ENCODE measurements at places on chromosomes 16 and 17.
A peak's percentile ranks its signal among the peaks of the same experiment; 100 is the strongest.

- no peak for DNase-seq
Measured at GRCh38 chr17:55570391-55570790, 59.1 kb upstream of the SMIM36 start.

GRCh38 chr17:61396586-61397085, 3.0 kb upstream of the TBX2 start:
- no peak for DNase-seq

DNA sequence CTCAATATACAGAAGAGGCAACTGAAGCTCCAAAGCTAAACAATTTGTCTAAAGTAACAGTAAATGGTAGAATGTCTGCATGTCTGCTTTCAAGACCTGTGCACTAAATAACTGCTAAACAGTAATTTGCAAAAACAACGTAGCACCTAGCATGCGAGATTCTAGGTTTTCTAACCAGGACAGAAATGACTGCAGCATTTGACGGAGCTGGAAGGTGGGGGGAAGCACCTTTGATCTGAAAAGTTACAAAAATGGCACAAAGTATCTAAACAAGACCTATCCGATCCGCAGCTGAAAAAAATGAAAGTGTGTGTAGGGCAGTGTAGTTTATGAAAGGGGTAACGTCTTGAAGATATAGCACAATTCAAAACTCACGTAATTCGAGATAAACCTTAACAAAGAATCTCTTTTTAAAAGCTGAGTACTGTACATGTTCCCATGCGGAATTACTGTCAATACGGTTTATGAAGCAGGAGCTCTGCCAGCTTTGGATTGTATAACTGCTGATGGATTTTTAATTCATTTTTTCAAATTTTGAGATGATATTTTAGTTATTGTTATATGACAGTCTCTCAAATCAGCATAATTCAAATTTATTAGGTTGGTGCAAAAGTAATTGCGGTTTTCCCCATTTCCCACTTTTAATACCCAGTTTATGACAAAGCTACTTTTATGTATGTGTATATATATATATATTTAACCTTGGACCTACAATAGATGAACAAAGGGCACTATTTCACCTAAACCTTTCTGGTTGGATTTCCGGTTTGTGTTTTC, 1.2 kb upstream of the WIPI1 start:
- DNase-seq: peak; percentile 28

DNA sequence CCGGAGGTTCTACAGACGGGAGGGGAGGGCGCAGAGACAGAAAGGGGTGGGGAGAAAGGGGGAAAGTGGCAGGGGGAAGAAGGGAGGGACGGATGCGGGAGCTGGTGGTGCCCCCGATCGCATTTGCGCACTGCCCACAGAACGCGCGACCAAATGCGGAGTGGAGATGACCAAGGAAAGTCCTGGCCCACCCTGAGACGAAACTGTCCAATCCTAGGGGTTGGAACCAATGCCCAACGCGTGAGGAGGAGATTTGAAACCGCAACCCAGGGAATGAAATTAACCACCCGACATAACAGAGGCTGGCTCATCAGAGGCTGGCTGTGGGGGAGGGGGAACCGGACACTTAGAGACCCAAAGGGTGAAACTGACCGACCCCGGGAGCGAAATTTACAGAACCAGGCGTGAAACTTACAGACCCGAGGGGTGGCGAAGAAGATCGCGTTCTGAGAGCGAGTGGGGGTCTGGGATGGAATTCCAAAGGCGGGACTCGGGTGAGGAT, 1.4 kb downstream of the HES7 start:
- peak; percentile 63 for DNase-seq

DNA sequence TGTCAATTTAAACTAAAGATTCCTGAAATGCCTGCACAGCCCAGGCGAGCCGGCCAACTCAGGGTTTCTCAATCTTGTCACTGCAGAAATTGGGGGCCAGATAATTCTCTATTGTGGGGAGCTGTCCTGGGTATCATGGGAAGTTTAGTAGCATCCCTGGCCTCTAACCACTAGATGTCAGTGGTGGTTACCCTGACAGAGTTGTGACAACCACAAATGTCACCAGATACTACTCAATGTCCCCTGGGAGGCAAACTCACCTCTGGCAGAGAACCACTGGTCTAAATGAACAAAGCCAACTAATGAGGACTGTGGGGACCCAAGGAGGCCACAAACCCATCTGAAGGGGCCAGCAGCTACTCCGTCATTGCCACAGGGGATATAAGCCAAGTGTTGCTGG, 90.9 kb downstream of the MYH11 start:
- DNase-seq: peak; percentile 59

DNA sequence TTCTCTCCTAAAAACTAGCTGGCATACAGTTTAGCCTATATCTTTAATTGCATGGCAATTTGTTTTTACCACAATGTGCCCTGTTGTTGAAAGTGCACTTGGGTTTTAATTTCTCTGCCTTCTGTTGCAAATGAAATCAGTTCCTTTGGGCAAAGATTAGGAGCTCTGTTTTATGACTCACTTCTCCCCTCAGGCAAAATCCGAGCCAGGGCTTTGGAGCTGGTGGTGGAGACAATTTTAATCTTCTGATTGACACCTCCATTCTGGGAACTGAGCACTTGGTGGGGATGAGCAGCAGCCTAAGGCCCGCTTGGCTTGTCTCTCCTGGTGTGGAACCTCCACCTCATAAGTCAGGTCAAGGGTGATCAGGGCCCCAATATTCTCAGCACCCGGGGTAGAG, 13.3 kb upstream of the MYH8 start:
- DNase-seq: no peak

- no peak for DNase-seq
Measured at GRCh38 chr16:974611-975261, 4.0 kb upstream of the LMF1 start.

DNA sequence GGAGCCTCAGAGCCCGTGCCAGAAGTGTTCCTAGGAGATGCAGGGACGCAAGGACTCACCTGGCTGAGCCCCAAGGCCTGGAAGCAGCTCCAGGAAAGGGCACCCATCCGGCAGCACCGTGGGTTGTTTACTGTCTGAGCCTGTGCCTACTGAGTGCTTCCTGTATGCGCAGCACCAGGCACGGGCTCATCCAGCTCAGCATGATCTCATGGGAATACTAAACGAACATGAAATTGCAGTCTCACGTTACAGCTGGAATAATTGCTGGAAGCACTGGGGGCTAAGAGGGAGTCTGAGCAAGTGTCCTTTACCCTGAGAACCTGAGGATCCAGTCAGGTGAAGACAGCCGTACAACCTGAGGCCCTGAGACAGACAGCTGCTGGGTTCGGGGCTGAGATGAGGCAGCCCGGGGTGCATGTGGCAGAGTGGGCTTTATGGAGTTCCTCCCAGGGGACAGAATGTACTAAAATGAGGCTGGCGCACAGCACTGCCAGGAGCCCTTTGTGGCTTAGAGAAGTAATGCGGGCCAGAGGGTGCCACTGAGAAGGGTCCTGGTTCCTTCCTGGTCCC, 5.4 kb downstream of the CTRL start:
- no peak for DNase-seq

GRCh38 chr17:77462553-77463497, 322.1 kb downstream of the SEC14L1 start:
- DNase-seq: no peak

All from activated CD8-positive, alpha-beta memory T cell treated with anti-CD3 and anti-CD28 coated beads for 24 hours (primary cell).